PC-3 (cell line): ENCODE measurements at places on chromosomes 12 and 14. TPM values are rescaled to one million over a fixed set of nuclear protein-coding genes. Genes with fewer than 3 reads are reported as not detected.

GRCh38 chr12:85782711-85783110 lies 53.5 kb downstream of the RASSF9 start:
- H3K4me1 ChIP-seq = peaks cover 35% of the 10 kb centered on the region
- H3K27me3 ChIP-seq = no peaks in the 10 kb centered on the region
- no peak overlapping the region for H3K27ac ChIP-seq
- no peak overlapping the region for H3K4me3 ChIP-seq

GRCh38 chr12:93230326-93230720 lies 147.4 kb upstream of the NUDT4 start:
- no peaks in the 10 kb centered on the region for H3K27me3 ChIP-seq
- H3K36me3 ChIP-seq = no peaks in the 10 kb centered on the region
- H3K27ac ChIP-seq = peak overlapping the region; percentile 83
- H3K4me1 ChIP-seq = peaks cover 29% of the 10 kb centered on the region
- DNase-seq = no peak

DNA sequence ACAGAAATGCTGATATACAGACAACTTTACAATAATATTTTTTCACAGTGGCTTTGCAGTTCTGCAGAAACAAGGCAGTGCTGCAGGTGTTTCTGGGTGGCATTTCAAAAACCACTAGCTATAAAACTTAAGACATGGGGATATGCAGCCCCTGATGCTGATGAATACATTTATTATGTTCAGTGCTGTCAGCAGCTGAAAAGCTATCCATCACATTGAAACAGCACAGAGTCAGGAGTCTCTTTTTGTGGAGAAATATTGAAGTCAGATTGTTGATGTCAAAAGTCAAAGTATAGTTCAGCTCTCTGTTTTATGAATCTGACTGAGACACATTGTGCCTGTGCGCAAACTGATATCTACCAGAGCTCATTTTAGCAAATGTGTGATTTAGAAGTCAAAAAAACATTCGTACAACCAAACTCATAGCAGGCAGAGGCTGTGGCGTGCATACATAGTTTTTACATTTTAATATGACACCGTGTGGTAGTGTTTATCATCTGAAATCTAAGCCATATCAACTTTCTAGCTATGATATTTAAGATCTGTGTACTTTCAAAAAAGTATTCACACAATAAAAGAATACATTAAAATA lies 467.6 kb downstream of the PRKD1 start:
- H3K36me3 ChIP-seq = no peaks in the 10 kb centered on the region
- peaks cover 9% of the 10 kb centered on the region for H3K4me1 ChIP-seq
- no peak for DNase-seq
- H3K27ac ChIP-seq = no peak overlapping the region
- H3K4me3 ChIP-seq = no peak overlapping the region

DNA sequence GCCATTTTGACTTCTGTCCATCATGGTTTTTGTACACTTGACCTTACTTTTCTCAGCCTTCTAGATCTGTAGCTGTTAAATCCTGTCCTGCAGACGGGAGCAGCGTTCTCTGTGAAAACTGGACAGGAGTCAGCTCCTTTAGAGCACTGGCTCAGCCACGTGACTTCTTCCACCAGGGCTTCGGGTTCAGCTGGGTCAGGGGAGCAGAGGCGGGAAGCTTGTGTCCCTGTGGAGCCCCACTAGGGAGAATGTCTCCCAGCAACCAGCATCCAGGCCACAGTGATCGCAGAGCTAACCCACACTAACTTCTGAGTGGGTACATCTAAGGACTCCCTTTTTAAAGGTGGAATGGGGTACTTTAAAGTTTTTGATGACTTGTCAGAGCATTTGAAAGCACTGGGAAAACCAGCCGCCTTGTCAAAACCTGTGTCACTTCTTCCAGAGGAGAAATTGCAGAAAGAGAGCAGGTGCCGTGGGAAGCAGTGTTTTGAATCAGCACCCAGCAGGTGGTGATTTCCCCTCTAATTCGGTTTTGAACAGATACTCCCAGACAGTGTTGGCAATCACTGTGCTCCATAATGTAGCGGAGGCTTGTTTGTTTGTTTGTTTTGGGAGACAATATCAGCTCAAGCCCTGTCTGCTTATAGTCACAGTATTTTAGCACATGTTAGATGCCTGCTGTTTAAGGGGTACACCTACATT lies 17.9 kb downstream of the DERA start:
- no peaks in the 10 kb centered on the region for H3K36me3 ChIP-seq
- H3K4me3 ChIP-seq = no peak overlapping the region
- no peaks in the 10 kb centered on the region for H3K27me3 ChIP-seq
- H3K4me1 ChIP-seq = peaks cover 9% of the 10 kb centered on the region
- no peak for DNase-seq

DNA sequence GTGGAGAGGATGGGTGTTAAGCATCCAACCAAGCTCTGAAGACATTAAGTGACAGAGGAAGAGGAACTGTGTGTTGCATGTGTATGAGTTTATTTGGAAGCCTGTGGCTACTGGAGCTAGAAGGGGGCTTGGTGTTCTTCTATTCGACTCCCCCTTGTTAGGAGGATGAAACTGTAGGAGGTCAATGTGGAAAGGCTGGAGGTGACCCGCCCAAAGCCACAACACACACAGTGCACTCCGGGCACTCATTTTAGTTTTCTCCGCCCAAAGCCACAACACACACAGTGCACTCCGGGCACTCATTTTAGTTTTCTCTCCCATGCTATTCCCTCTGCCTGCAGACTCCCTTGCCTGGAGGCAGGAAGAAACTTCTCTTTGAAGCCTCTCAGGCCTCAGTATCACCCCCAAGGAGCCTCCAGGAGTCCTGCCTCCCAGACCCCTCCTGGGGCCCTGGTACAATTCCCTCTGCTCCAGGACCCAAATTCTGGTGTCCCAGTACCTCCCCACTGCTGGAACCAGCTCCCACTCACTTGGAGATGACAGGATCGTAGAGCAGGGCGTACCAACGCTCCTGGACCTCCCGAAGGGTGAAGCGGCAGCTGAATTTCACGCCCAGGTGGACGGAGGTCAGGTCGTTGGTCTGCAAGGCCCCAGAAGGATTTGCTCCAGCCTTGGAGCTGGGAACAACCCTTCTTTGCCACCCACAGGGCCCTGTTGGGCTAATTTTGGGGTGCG lies 3.8 kb downstream of the MCRS1 start:
- no peaks in the 10 kb centered on the region for H3K27me3 ChIP-seq
- no peak overlapping the region for H3K4me3 ChIP-seq
- H3K36me3 ChIP-seq = peaks cover 20% of the 10 kb centered on the region
- no peak overlapping the region for H3K27ac ChIP-seq
- H3K4me1 ChIP-seq = peaks cover 12% of the 10 kb centered on the region; the same call in 1 of the 2 replicates
- DNase-seq = no peak

GRCh38 chr14:93073910-93074769 lies 41.6 kb downstream of the ITPK1 start:
- DNase-seq = no peak
- H3K4me3 ChIP-seq = no peak overlapping the region
- no peak overlapping the region for H3K27ac ChIP-seq
- no peaks in the 10 kb centered on the region for H3K27me3 ChIP-seq
- H3K36me3 ChIP-seq = no peaks in the 10 kb centered on the region

- no peak for DNase-seq
- no peaks in the 10 kb centered on the region for H3K4me1 ChIP-seq
- H3K27ac ChIP-seq = no peak overlapping the region
- H3K36me3 ChIP-seq = peaks cover 3% of the 10 kb centered on the region
- H3K27me3 ChIP-seq = no peaks in the 10 kb centered on the region
Observed at GRCh38 chr14:92093320-92093719, 13.1 kb downstream of the ATXN3 start.

GRCh38 chr12:39846304-39846703 lies 226.7 kb upstream of the ABCD2 start:
- H3K4me3 ChIP-seq = no peak overlapping the region
- no peak for DNase-seq
- H3K36me3 ChIP-seq = no peaks in the 10 kb centered on the region

- no peaks in the 10 kb centered on the region for H3K36me3 ChIP-seq
- no peak overlapping the region for H3K4me3 ChIP-seq
- peaks cover 42% of the 10 kb centered on the region for H3K4me1 ChIP-seq
- no peaks in the 10 kb centered on the region for H3K27me3 ChIP-seq
Observed at GRCh38 chr12:6343518-6343917, 1.6 kb upstream of the TNFRSF1A start.

DNA sequence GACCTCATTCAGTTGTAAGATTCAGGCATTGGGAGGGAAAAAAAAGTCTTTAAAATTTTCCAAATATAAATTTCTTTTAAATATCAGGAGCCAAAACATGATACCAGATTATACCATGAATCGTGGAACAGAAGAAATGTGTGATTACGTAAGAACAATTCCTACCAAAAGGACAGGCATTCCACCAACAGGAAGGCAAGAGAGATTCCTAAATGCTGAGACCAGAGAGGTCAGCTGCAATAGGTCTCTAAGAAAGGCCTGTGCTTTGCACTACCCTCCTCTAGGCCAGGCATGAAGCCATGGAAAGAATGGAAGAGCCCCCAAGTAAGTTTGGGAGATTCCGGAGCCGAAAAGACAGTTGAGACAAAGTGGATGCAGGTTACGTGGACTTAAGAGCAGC lies 83.7 kb downstream of the PTGER2 start:
- H3K4me1 ChIP-seq = peaks cover 13% of the 10 kb centered on the region
- H3K27ac ChIP-seq = no peak overlapping the region
- no peak for DNase-seq
- H3K27me3 ChIP-seq = no peaks in the 10 kb centered on the region
- H3K4me3 ChIP-seq = no peak overlapping the region

DNA sequence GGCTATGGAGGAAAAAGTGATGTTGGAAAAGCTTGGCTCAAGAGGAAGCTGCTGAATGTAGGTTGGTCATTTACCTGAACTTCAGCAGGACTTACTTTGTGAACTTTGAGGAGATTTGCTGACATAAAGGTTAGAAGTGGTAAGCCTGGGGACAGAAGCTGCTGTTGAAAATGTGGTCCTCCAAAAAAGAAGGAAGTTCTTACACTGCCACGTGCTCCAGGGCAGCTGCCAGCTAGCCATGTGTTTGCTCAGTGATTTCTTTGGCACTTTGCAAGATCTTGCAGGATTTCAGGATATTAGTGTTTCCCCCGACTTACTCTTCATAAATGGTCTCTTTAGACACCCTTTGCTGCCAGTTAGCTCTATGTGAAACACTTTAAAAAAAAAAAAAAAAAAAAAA lies 14.8 kb upstream of the DYRK2 start:
- no peak for DNase-seq
- no peak overlapping the region for H3K27ac ChIP-seq
- no peak overlapping the region for H3K4me3 ChIP-seq
- H3K27me3 ChIP-seq = no peaks in the 10 kb centered on the region

DNA sequence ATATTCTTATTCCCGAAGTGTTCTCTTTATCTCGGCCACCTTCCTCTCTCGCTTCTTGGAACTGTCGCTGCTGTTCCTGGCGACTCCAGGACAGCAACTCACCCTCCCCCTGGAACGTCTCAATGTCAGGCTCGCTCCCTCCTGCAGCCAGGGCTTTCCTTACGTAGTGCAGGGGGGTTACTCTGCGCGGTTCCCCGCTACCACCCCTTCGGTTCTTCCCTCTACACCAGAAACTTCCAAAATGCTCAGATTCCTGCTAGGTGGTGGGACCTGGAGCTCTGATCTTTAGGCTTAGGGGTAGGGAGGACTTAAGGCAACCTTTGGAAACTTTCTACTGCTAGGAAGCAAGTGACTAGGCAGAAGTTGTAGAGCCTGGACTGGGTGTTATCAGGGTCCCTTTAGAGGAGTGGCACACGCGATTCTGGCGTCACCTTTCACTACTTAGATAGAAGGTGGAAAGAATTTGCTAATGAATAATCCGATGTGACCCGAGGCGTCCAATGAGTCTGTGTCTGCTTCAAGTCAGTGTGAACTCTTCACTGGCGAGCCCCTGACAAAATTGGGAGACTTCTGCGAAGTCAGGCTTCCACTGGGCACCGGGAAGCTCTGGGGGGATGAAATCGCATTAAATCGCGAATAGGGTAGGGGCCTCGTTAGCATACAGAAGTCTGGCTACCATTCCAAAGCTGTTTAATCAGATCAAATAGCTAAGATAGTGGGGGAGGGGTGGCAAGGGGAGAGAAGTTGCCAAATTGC lies 900 bp upstream of the DPF3 start:
- H3K27me3 ChIP-seq = no peaks in the 10 kb centered on the region
- H3K4me1 ChIP-seq = peaks cover 25% of the 10 kb centered on the region
- DNase-seq = peak; percentile 55

DNA sequence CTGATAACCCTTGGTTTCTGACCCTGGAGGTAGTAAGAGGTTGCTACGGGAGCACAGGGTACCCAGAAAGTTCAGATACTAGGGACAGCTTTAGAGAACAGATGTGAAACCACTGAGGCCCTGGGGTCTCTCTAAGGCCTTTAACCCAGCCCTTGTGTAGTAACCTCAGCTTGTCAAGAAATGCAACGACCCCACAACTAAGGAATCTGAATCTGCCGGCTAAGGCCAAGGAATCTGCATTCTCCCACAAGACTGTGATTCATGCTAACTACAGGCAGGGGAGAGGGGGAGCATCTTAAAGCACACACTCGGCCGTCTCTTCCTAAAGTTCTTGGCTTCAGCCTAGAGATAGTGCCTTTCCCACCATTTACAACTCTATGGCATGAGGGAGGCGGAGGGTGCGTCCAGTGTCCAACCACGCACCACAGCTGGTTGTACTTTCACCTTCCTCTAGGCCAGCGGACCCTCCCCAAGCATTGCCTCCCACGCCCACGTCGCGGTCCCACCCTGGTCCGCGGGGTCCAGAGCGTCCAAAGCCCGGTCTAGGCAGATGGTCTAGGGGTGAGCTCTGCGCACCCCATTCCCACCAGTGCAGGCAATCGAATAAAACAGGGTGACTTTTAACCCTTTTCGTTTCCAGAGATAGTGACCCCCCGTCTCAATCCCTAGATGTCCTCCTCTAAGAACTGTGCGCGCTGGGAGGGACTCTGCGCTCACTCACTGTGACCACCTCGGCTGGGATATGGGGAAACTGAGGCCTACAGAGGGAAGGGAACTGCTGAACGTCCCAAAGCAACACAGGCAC lies 735 bp upstream of the VASH1 start:
- no peaks in the 10 kb centered on the region for H3K36me3 ChIP-seq
- H3K4me3 ChIP-seq = peak overlapping the region; percentile 77
- no peak for DNase-seq
- peaks cover 10% of the 10 kb centered on the region; the same call in 1 of the 2 replicates for H3K27me3 ChIP-seq

Gene PZP
- not detected in 2 replicates for total RNA-seq

Gene MORN3
- total RNA-seq = 1.6 and 1.7 TPM in 2 replicates

Gene GYS2
- not detected in 2 replicates for total RNA-seq

Gene PLEKHH1
- 6.2 and 11.1 TPM in 2 replicates for total RNA-seq

Gene CEBPE
- not detected in 2 replicates for total RNA-seq
